ENCODE measurements at places on chromosomes 11 and 22. TPM values are rescaled to one million over a fixed set of nuclear protein-coding genes. Genes with fewer than 3 reads are reported as not detected.

DNA sequence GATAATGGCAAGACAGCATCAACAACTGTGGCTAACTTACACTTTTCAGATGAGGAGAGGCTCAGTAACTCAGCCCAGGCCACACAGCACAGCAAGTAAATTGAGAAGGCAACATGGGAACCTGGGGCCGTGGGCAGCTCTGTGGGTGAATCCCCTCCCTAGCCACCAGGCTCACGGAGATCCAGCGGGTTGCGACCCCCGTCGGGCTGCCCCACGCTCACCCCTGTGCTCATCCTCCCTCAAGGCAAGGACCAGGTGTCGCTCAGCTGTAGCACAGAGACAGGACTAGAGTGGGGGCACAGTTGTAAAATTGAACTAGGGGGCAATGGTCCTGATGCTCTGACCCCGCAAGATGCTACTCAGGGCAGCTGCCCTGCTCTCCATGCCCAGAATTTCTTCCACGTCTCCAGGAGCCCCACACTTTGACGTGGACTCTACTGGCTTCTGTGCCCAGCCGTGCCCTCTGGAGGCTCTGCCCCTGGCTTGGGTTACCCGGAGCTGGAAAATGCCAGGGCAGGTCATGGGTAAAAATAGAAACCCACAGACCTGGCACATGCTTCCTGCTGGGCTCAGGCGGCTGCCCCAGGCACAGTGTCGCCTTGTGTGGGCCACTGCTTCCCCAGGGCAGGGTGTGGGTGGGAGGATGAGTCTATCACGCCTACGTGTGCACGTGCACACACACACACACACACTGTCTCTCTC is 9.0 kb downstream of the TUBA8 start:
- no peak for DNase-seq

DNA sequence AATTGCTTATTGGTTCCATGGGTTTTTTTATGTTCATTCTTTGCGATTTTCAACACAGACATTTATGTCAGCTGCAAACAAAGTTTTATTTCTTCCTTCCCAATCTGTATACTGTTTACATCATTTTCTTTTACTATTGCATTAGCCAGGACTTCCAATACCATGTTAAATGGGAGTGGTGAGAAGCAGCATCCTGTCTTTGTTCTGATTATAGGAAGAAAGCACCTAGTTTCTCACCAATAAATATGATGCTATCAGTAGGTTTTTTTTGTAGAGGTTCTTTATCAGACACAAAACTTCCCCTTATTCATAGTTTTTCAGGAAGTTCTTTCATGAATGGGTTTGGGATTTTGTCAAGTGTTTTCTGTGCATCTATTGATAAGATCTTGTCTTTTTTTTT is 28.0 kb upstream of the OR8B8 start:
- no peak for DNase-seq

- no peak for DNase-seq
Observed at GRCh38 chr11:93783765-93784144, 327 bp upstream of the MED17 start.

GRCh38 chr22:28798810-28799605 is 1.4 kb downstream of the XBP1 start:
- peak; percentile 86 for DNase-seq

Gene OR56A4
- not detected for total RNA-seq

GRCh38 chr11:131858505-131858904 is 488.1 kb downstream of the NTM start:
- DNase-seq: no peak

GRCh38 chr22:24686280-24686679 is 83.3 kb downstream of the GGT1 start:
- no peak for DNase-seq

Gene OR56A1
- 0.14 TPM for total RNA-seq

DNA sequence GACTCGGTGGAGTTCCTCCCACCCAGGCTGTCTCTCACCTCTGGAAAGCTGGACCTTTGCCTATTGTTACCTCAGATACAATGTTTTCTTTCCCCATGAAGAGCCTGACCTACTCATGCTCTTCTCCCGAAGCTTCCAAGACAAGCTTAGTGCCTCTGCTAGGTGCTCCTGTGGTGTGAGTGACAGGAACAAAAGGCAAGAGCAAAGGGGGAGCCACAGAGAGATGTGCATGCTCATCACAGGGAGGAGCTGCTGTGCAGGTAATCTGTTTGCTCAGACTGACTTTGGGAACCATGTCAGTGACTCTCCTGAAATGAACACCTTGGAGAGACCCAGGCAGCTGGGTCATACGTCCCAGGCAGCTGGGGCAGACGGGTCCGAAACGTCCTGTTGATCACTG is 53.6 kb upstream of the VSTM5 start:
- no peak for DNase-seq

Gene OR2AG1
- total RNA-seq: not detected

- DNase-seq: no peak
Observed at GRCh38 chr11:22807855-22808570, 21.6 kb downstream of the SVIP start.

- DNase-seq: no peak
Observed at GRCh38 chr22:27128461-27129085, 471.2 kb downstream of the MIAT start.

- DNase-seq: no peak
Observed at GRCh38 chr11:90558328-90558865, 335.5 kb upstream of the CHORDC1 start.

GRCh38 chr22:42811459-42811858 is 45.6 kb downstream of the ARFGAP3 start:
- DNase-seq: no peak

DNA sequence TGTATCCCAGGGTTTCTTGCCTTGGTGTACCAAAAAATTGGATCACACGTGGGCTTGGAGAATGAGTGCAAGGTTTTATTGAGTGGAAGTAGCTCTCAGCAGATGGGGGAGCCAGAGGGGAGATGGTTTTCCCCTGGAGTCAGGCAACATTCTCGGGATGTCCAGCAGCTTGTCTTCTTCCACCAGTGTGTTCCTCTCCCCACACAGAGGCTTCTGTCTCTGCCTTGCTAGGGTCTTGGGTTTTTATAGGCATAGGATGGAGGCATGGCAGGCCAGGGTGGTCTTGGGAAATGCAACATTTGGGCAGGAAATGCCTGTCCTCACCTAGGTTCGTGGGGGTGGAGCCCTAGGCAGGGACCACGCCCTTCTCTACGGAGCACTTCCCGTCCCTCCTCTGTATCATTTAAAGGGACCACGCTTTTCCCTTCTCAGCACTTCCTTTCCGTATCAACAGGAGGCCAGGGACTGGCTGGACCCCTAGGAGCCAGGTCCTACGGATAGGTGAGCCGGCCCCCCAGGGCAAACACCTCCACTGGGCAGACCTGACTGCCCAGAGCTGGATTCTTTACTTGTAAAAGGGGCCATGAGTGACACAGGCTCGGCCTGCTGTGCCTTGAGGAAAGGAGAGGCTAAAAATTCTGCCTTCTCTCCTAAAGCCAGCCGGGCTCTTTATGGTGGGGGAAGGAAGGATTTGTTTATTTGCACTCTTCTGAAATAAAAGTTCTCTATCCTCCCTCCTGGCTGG is 55.3 kb upstream of the CCDC188 start:
- DNase-seq: peak; percentile 71

- peak; percentile 31 for DNase-seq
Observed at GRCh38 chr11:118921121-118921928, 4.4 kb downstream of the BCL9L start.

DNA sequence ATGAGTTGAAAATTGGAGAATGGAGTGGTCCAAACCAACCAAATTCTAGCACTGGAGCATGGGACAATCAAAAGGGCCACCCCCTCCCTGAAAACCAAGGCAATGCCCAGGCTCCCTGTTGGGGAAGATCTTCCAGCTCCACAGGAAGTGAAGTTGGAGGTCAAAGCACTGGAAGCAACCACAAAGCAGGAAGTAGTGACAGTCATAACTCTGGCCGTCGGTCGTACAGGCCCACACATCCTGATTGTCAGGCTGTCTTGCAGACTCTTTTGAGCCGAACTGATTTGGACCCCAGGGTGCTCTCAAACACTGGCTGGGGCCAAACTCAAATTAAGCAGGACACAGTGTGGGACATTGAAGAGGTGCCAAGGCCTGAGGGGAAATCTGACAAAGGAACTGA is 80.5 kb upstream of the ADSL start:
- peak; percentile 36 for DNase-seq

- DNase-seq: no peak
Observed at GRCh38 chr11:125772834-125773505, 5.7 kb downstream of the PATE2 start.

Gene SHANK2
- total RNA-seq: 0.37 TPM

GRCh38 chr11:16738947-16739815 is 734 bp downstream of the C11orf58 start:
- DNase-seq: peak; percentile 59

Gene WBP2NL
- not detected for total RNA-seq

Gene ISX
- not detected for total RNA-seq

Gene HEPN1
- total RNA-seq: not detected

DNA sequence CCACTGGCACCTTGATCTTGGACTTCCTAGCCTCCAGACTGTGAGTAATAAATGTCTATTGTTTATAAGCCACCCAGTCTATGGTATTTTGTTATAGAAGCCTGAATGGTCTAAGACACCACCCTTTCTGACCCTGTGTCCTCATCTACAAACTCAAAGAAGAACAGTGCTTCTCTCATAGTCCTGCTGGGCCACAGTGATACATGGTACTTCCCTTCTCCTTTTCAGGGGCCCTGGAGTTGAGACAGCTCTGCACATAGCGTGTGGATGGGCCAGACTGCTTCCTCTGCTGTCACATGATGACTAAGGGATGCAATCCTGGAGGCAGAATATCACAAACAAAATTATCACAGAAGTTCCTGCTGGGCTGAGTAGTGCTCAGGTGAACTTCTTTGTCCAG is 5.0 kb downstream of the KCNJ11 start:
- peak; percentile 3 for DNase-seq

DNA sequence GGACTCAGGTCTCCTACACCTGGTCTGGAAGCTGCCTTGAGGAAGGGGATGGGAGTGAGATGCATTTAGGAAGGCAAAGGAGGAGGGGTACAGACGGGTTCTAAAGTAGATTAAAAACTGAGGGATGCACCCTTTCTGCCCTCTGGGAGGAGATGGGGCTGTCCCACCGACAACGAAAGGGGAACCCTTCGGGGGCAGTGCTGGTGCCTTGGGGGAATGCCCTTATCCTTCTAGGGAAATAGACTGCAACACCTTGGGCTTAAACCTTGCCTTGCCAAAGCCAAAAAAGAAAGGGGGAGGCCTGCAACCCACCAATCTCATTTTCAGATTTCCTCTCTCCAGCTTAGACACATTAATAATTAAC is 89.8 kb downstream of the PLEKHA7 start:
- no peak for DNase-seq

DNA sequence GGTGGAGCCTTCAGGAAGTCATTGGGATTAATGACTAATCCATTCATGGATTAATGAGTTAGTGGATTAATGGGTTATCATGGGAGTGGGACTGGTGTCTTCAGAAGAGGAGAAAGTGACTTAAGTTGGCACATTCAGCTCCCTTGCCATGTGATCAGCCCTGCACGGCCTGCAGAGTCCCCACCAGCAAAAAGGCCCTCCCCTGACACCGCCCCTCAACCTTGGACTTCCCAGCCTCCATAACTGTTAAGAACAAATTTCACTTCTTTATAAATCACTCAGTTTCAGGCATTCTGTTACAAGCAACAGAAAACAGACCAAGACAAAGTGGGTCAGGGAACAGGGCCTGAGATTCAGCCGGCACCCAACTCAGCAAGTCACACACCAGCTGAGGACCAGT is 85.3 kb downstream of the MICAL3 start:
- no peak for DNase-seq

Gene FIBIN
- 0.05 TPM for total RNA-seq

GRCh38 chr11:125165111-125165842 is 726 bp downstream of the PKNOX2 start:
- peak; percentile 46 for DNase-seq

- no peak for DNase-seq
Observed at GRCh38 chr22:33271390-33272161, 213.4 kb upstream of the SYN3 start.

DNA sequence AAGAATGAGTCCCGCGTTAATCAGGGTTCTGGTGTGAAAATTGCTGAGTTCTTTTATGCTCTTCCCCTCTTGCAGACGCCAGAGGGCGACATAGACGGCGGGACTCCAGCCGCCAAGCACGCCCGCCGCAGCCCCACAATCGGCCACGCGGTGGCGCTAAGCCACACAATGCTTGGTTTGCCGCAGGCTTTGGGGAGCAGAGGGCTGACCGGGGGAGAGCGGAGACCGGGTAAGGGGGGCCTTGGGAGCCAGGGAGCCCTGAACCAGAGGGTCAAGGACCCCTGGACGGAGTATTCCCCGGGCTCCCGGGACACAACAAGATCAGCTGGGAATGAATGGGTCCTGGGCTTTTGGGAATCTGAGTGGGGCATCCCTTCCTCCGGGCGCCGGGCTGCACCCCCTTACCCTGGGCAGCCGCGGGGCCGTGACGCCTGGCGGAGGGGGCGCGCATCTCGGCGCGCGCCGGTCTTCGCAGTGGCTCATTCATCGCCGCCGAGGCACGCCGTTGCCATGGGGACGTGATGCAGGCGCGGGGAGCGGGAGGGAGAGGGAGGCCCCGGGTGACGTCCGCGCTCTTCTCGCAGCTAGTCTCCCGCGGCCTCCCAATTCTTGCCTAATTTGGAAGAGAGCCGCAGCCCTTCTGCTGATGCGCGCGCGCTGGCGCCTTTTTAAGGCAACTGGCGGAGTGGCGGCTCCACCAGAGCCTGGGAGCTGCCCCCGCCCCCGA is 12.2 kb upstream of the NPAS4 start:
- DNase-seq: peak; percentile 91

DNA sequence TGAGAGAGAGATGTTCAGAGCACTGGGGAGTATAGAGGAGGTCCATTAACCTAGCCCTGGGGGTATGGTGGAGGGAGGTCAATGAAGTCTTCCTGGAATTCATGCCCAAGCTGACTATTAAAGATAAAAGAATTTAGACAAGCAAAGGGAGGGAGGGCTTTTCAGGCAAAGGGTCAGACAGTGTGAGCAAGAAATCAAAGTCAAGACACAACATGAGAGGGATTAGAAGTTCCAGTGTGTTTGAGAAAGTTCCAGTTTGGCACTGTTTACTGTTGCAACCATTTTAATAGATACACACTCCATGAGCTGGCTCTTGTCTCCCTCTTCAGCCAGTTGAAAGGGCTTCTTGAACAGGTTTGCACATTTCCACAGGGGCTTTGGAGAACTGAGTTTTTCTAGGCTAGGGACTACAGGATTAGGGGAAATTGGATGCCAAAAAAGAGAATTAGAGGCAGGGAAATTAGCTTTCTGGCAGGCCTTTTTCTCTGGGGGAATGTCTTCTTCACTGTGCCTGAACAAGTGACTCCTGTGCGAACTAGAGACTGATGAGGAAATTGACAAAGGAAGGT is 14.7 kb upstream of the NNMT start:
- no peak for DNase-seq

GRCh38 chr11:45484326-45484883 is 181.0 kb downstream of the CHST1 start:
- DNase-seq: no peak

Measured in dermis blood vessel endothelial cell (primary cell).